Activated CD8-positive, alpha-beta memory T cell treated with anti-CD3 and anti-CD28 coated beads, Interleukin-2, amount 50 U/mL, for 4 hours (primary cell): ENCODE measurements at places on chromosomes 7 and 10.

GRCh38 chr7:131655447-131655846 is 99.0 kb upstream of the PODXL start:
- DNase-seq = no peak

DNA sequence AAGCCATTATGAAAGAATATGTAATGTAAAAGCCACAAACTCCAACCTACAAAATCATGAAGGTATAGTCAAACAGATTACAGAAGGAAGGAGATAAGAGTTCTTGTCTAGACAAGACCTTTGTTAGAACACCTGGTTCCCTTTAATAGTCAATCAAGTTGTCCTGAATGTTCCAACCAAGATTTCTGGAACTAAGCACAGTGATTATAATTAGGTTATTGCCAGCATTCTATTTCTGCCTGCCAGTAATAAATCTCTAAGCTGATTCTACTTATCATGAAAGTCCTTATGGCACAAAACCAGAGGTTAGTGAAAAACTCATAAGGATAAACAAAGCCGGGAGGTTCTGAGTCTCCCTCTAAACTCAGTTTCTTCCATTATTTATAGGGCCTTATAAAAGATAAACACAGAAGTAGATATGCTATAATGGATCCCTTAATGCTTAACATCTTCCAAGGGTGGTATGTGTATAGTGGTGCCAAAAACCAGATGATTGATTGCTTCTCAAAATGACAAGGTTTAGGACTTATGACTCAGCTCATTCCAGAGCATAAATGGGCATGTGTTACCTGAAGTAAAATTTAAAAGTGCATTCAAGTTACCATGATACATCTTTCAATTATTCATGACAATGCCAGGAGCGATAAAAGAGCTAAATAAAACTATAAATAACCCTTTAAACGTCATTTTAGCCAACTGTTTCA is 237.2 kb downstream of the CSTF2T start:
- no peak for DNase-seq

DNA sequence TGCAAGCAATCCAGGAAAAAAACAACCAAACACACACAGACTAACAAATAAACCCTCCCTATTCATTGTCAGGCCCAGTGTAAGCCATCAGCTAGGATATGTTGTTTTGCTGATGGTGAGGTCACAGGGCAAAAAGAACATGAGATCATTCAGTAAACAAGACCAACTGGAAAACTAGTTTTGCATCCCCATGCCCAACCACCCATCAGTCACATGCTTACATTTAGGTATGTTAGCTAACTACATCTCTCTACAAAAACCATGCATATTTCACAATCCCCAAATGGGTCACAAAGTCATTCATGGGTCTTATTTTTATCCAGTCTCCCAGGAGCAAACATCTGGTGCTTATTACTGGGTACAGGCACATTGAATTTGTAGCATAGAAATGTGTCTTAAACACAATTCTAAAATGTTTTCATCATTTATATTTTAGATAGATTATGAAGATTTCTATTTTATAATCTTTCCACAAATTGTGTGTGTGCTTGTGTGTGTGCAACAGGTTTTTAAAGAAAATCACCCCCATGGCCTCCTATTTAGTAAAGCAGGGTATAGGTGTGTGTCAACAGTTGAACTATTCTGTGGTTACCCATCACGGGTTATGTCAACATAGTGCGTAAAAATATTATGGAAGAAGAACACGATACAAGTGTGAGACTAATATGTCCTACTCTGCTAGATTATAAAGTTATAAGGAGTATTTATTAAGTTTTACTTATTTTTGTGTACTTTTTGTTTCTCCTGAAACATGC is 103.8 kb upstream of the AKR1E2 start:
- no peak for DNase-seq

- no peak for DNase-seq
Measured at GRCh38 chr7:4169455-4169854, 512.6 kb upstream of the FOXK1 start.

- DNase-seq = no peak
Measured at GRCh38 chr7:48042216-48042615, 6.9 kb downstream of the C7orf57 start.

- no peak for DNase-seq
Measured at GRCh38 chr10:69839696-69840345, 38.1 kb downstream of the COL13A1 start.

DNA sequence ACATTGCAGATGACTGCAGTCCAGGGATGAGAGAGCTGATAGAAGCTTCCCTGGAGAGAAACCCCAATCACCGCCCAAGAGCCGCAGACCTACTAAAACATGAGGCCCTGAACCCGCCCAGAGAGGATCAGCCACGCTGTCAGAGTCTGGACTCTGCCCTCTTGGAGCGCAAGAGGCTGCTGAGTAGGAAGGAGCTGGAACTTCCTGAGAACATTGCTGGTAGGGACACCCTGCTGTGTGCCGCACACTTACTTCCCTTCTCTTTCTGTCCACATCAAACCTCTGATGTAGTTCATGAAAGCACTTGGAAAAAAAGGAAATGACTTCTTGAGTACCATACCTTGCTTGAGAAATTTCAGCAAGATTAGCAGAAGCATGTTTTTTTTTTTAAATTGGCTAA is 25.3 kb downstream of the MAP3K8 start:
- no peak for DNase-seq
